ENCODE measurements at places on chromosomes 4 and X. TPM values are rescaled to one million over a fixed set of nuclear protein-coding genes. Genes with fewer than 3 reads are reported as not detected.

CENPE gene
- 3.9 TPM for total RNA-seq

ESX1 gene
- total RNA-seq = not detected

ATOH1 gene
- not detected for total RNA-seq

TEX13D gene
- total RNA-seq = not detected

NWD2 gene
- not detected for total RNA-seq

PAGE1 gene
- total RNA-seq = not detected

KCNE5 gene
- total RNA-seq = 0.38 TPM

IL13RA1 gene
- total RNA-seq = 37.4 TPM

GPC4 gene
- total RNA-seq = 0.85 TPM

BEX4 gene
- 21.1 TPM for total RNA-seq

OTUD6A gene
- total RNA-seq = not detected

ASMT gene
- total RNA-seq = not detected

CASP3 gene
- total RNA-seq = 34.7 TPM

Measured in regular cardiac myocyte (primary cell).